ENCODE measurements at places on chromosomes 2 and 18. TPM values are rescaled to one million over a fixed set of nuclear protein-coding genes. Genes with fewer than 3 reads are reported as not detected.

CDCA7 gene
- 13.2 TPM for total RNA-seq

COLEC12 gene
- total RNA-seq: 45.1 TPM

LYG1 gene
- 0.28 TPM for total RNA-seq

GAREM1 gene
- total RNA-seq: 1.4 TPM

LOXHD1 gene
- total RNA-seq: 0.05 TPM

DNAJC5G gene
- total RNA-seq: 2.7 TPM

HPCAL1 gene
- 72.2 TPM for total RNA-seq

FOXD4L1 gene
- total RNA-seq: 0.17 TPM

ORC2 gene
- total RNA-seq: 19.7 TPM

CYTIP gene
- total RNA-seq: not detected

SPRED2 gene
- 4.8 TPM for total RNA-seq

COL4A3 gene
- total RNA-seq: under 0.01 TPM

CCL20 gene
- total RNA-seq: 1.0 TPM

TWIST2 gene
- not detected for total RNA-seq

PCARE gene
- total RNA-seq: not detected

CTNNA2 gene
- total RNA-seq: not detected

MAP3K19 gene
- total RNA-seq: not detected

KIAA2012 gene
- not detected for total RNA-seq

GRHL1 gene
- 0.37 TPM for total RNA-seq

ABCB11 gene
- total RNA-seq: under 0.01 TPM

PAX8 gene
- 0.68 TPM for total RNA-seq

SERPINB13 gene
- total RNA-seq: not detected

TSGA10 gene
- total RNA-seq: 1.7 TPM

GEN1 gene
- 7.3 TPM for total RNA-seq

CAPN13 gene
- not detected for total RNA-seq

PJVK gene
- total RNA-seq: 0.42 TPM

TMEM37 gene
- 0.51 TPM for total RNA-seq

MYL1 gene
- not detected for total RNA-seq

FLACC1 gene
- total RNA-seq: 0.84 TPM

EVA1A gene
- 66.7 TPM for total RNA-seq

POMC gene
- total RNA-seq: 2.8 TPM

SIX3 gene
- not detected for total RNA-seq

CCDC141 gene
- 1.2 TPM for total RNA-seq

COL5A2 gene
- 72.6 TPM for total RNA-seq
